ENCODE measurements at places on chromosomes 7 and 10.

DNA sequence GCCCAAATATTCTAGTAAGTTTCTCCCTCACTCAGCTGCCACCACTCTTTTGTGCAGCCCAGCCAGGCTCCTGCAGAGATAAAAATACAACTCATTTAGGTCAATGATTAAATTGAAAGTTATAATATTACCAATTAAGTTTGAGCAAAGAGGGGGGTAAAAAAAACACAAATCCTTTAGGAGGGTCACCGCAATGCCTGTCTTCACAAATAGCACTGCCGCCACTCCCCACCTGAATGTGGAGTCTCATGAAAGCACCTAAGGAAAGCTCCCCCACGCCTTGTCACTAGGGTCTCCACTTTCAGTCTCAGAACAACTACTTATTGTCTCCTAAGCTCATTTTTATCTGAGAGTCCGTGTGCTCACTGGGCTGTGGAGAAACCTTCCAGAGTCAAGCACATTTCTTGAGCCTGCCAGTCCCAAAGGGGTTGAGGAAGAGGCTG, 148.7 kb downstream of the FGFR2 start:
- DNase-seq: no peak

DNA sequence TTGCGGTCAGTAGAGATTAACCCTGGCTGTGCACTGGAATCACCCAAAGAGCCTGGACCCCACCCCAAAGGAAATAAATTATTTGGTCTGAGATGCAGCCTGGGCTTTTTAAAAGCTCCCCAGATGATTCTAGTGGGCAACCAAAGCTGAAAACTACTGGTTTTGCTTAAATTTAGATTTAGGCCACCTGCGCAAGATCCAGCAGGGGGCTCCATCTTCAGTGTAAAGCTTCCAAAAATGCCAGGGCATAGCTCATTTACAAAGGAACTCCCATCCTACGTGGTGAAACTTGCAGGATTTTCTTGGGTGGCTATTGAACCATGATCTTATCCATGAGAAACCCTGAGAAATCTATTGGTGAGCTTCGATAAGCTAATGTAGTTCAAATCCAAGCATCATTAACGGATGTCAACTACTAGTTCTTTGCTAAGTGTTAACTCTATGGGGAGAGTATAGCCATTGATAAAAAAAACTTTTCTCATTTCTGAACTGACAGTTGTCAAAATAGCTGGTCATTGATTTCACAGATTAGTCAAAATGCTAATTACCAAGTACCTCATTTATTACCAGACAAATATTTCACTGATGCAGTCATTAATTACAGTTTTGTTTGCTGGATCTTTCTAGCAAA, 315.3 kb downstream of the LHFPL3 start:
- no peak for DNase-seq

- no peak for DNase-seq
Observed at GRCh38 chr10:3293581-3294431, 121.2 kb upstream of the PITRM1 start.

- no peak for DNase-seq
Observed at GRCh38 chr10:43065234-43065633, 11.6 kb upstream of the RET start.

DNA sequence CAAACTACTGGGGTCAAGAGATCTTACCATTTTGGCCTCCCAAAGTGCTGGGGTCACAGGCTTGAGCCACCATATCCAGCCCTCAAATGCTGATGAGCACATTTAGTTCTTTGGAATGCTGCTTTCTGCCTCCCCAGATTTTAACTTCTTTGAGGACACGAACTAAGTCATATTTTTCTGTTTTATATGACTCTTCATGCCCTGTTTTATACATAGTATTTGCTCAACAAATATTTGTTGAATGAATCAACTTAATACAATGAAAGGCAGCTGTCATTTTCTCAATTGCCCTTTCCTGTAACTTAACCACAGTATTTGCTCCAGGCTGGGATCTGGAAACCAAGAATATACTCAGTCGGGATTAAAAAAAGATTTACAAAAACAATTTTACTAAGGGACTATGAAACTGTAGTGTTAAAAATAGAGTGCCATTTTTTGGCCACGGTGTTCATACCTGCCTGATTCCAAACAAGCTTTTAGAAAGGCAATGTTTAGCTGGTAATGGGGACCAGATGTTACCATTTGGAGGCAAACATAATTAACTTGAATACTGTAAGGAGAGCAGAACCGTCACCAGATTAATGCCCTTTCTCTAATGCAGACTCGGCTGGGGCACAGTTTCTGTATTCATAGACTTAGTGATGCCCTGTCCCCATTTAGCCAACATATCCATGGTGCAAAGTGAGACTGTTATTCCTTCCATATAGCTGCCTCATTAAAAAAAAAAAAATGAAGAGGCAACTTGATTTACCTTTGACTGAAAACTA, 117.6 kb downstream of the NRP1 start:
- no peak for DNase-seq

DNA sequence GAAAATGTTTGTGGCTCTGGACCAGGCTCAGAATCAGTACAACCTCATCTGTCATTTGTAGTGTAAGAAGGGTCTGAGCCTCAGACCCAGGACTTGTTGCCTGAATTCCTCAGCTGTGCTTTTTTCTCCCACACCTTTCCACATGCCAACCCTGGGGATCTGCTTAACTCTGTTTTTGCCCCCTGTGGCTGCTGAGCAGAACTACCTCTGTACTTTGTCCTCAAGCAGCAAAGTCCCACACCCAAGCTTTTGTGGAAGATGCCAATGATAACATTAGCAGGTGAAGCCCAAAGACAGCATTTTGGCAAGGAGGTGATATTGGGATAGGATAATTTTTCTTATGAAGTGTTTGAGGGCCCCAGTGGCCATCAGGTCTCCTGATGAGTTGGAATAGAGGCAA, 5.8 kb upstream of the CYP2C18 start:
- no peak for DNase-seq

- DNase-seq: no peak
Observed at GRCh38 chr7:130881091-130881798, 147.2 kb upstream of the KLF14 start.

GRCh38 chr10:1483826-1484225, 253.5 kb downstream of the ADARB2 start:
- no peak for DNase-seq

DNA sequence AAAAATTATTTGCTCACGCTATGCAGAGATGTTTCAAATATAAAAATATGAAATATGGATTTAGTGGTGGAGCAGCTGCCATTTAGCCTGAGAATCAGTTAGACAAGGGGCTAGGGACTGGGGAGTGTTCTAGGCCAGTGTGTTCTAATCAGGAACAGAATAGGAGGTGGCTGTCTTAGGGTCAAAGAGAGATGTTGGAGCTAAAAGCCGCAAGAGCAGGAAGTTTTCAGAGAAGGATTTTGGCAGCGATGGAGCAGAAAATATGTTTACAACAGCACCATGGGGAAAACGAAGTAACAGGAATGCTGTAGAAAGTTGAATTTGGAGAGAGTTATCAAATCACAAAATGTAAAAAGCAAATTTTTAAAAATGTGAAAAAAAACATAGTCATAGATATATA, 314.0 kb upstream of the SEMA3A start:
- DNase-seq: no peak

- no peak for DNase-seq
Observed at GRCh38 chr10:70477661-70478162, 855 bp upstream of the PALD1 start.

- no peak for DNase-seq
Observed at GRCh38 chr7:110224643-110225042, 866.3 kb upstream of the LRRN3 start.

GRCh38 chr7:85750454-85750949, 563.6 kb upstream of the SEMA3D start:
- DNase-seq: no peak

DNA sequence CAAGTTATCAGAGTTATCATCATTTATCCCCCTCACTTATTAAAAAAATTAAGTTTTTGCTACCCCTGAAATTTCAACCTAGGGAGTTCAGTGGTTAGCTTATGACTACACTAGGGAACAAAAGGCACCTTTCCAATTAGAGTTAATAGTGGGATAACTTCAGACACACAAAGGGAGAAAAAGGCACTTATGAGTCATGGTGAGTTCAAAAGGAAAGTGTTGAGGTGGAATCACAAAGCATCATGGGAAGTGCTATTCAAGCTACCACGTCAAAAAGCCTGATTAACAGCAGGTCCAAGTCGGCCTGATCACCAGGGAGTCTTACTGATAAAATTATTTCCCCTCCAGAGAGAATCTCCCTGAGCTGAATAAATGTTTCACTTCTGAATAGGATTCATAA, 165.7 kb downstream of the C7orf25 start:
- no peak for DNase-seq

GRCh38 chr10:84078771-84079170, 60.5 kb upstream of the GHITM start:
- no peak for DNase-seq

DNA sequence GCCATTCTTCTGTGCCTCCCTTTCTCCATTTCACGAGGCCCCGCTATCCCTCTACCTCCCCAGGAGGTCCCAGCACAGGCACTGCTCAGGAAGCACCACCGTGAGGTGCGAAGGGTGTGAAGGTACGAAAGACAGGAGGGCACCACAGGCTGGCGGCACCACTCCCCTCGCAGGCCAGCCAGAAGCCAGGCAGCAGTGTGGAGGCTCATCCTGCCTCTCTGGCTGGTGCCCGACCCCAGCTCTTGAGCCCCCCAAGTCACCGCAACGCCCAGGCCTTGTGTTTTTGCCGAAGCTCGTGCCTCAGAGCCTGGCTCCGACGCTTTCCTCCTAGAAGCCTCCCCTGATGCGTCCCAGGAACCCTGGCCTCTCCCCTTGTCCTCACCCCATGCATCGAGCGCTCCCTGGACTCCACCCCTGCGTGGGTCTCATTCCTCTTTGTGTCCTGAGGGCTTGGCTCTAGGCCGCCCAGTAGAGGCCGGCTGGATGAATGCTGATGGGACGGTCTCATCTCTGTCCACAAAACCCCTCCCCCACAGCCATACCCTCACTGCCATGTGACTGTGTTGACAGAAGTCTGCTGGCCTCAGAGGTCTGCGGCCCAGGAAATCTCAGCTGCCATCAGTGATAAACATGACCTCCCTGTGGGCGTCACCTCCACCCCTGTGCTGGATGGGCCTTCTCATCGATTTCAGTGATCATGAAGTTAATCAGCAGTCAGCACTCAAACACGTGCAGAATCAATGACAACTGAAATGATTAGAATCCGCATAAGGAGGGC, 19.3 kb downstream of the BRI3 start:
- DNase-seq: no peak

DNA sequence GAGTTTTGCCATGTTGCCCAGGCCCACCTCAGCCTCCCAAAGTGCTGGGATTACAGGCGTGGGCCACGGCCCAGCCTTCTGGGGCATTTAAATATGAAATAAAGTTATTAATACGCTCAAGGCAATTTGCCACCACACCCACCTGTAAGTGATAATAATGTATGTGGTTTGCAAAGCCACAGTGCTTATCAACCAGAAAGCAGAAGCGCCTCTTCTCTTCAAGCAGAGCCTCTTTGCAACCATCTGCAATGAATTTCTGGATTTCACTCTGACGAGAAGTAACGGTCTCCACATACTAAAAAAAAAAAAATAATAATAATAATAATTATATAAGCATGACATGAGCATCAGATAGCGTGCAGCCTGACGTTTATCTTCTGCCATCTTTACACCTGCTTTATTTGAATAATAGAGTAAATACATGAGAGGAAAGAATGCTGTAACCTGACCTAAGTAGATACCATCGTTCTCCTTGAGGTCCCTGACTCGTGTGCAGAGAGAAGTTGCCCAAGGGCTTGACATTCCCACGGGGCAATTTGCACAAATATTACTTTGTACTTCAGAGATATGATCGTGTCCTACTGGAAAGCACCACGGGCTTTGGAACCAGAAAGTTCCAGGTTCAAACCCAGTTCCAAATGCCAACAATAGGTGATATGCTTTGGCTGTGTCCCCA, 34.0 kb downstream of the BRI3 start:
- DNase-seq: no peak

- DNase-seq: no peak
Observed at GRCh38 chr10:102493771-102494170, 8.7 kb downstream of the ACTR1A start.

- no peak for DNase-seq
Observed at GRCh38 chr10:79417731-79418130, 27.7 kb downstream of the ZCCHC24 start.

DNA sequence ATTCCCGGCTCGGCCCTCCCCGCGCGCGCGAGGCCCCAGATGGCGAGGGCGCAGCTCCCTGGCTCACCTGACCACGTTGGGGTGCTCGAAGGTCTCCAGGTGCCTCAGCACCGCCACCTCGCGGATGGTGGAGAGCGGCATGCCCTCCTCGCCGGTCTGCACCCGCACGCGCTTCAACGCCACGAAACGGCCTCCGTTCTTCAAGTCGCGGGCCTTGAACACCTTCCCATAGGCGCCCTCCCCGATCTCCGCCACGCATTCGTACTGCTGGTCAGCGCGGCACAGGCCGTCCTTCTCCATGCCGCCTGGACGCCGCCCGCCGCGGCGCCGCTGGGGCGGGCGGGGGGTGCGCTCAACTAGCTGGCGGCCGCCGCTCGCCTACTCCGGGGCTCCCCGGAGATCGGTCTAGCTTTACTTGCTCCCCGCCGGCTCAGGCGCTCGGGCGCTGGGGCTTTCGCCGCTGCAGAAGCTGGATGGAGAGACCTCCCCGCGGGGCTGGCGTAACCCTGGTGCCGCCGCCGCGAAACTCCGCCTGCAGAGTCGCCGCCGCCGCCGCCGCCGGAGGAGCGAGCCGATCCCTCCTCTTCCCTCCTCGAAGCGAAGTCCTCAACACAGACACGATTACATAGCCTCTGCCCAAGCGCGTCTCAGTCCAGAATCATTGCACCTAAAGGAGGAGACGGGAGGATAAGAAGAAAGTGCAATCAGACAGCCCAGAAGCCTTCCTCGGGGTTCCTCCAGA, 3.2 kb downstream of the CDK6 start:
- no peak for DNase-seq

- DNase-seq: no peak
Observed at GRCh38 chr7:140989068-140989467, 25.7 kb downstream of the MRPS33 start.

GRCh38 chr7:103348452-103348851, 1.0 kb downstream of the PSMC2 start:
- DNase-seq: no peak

- no peak for DNase-seq
Observed at GRCh38 chr7:103919272-103919868, 70.1 kb downstream of the RELN start.

- DNase-seq: no peak
Observed at GRCh38 chr7:133348250-133348649, 95.4 kb downstream of the EXOC4 start.

Data from NCI-H1436 treated with DMSO at 0.1 percent for 48 hours (cell line).